ENCODE measurements at places on chromosomes 6 and 20.
A peak's percentile ranks its signal among the peaks of the same experiment; 100 is the strongest.

DNA sequence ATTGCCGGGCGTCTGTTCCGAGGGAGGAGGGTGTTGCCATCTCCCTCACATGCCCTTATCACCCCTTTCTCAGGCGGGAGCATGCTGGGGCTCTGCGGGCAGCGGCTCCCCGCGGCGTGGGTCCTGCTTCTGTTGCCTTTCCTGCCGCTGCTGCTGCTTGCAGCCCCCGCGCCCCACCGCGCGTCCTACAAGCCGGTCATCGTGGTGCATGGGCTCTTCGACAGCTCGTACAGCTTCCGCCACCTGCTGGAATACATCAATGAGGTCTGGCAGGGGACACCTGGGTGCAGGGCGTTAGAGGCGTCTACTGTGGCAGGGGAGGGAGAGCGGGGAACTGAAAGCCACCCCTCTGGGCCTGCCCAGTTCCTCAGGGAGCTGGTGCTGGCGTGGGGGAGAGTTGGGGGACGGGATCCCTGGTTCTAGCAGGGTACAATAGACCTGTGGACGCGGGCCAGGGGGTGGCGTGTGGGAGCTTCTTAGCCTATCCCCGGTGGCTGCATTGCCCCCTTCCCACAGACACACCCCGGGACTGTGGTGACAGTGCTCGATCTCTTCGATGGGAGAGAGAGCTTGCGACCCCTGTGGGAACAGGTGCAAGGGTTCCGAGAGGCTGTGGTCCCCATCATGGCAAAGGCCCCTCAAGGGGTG is 697 bp downstream of the PPT2 start:
- DNase-seq = peak; percentile 48

GRCh38 chr6:163339466-163339865 is 75.1 kb upstream of the QKI start:
- no peak for DNase-seq

DNA sequence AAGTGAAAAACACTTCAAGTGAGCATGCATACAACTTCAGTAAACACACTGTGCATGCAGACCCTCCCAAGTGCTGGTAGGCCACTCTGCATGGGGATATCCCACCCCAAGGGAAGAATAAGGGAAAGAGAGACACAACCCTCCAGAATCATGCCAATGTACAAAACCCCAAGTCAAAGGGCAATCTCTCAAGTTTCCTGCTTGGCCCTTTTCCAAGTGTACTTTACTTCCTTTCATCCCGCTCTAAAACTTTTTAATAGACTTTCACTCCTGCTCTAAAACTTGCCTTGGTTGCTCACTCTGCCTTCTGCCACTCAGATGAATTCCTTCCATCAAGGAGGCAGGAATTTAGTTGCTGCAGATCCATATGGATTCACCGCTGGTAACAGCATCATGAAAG is 205.7 kb upstream of the PROKR2 start:
- no peak for DNase-seq

- DNase-seq = no peak
Observed at GRCh38 chr6:167588181-167588919, 238.4 kb upstream of the AFDN start.

DNA sequence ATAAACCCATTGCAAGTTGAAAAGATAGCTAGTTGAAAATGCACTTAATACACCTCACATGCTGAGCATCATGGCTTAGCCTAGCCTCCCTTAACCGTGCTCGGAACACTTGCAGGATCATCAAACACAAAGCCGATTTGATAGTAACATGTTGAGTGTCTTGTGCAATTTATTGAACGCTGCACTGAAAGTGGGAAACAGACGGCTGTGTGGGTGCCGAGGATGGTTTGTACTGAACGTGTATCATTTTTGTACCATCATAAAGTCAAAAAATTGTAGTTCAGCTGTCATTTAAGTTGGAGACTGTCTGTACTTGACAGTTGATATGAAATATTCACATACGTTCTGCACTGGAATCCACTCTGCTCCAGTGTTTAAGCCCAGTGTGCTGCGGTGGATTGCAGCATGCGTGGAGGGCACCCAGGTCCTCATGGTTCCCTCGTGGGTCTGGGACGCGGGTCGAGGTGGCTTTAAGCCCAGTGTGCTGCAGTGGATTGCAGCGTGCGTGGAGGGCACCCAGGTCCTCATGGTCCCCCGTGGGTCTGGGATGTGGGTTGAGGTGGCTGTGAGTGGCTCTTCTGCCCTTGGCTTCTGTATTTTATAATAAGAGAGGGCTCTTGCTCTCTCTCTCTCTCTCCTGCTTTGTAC is 77.0 kb downstream of the CDH4 start:
- peak; percentile 70 for DNase-seq

DNA sequence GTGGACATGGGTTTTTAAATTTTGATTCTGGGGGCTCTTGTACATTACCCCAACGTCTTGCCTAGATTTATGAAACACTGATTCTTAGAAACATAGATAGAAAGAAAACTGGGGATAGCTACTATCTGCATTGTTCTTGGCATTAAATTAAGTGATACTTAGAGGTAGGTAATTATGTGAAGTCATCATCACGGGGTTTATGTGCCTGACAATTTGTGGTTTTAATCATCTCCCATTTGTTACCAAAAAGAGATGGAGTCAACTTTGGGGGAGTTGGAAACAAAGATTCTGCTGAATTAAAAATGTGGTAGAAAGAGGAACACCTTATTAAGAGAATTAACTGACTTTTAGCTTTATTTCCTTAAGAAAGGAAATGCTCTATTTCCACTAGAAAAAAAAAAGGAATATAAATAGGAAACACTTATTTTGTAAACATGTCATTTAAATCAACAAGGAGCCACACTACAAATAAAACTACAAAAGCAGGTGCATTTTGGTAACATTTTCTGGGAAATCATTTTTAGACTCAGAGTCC is 5.6 kb downstream of the TNFAIP3 start:
- no peak for DNase-seq

GRCh38 chr6:115551527-115551926 is 509.2 kb downstream of the FRK start:
- DNase-seq = no peak

DNA sequence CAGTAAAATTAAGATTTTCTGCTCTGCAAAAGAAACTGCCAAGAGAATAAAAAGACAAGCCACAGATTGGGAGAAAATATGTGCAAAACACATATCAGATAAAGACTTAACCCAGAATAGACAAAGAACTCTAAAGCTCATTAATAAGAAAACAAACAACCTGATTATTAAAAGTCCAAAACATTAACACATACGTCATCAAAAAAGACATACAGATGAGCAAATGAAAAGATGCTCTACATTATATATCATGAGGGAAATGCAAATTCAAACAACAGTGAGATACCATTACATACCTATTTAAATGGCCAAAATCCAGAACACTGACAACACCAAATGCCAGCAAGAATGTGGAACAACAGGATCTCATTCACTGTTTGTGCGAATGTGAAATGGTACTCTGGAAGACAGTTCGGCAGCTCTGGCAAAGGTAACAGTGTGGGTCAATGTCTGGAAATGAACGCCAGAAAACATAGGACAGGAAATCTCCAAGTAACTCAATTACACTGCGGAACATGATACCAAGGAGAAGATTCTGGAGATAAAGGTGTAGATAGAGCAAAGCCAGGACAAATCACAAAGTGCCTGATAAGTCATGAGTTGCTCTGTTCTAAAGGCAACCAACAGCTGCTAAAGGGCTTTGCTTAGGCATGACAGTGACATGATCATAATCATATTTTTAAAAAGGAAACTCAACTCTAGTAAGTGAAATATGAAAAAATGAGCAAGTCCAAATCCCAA is 96.8 kb downstream of the PDE10A start:
- no peak for DNase-seq

GRCh38 chr20:57435498-57436222 is 44.5 kb downstream of the RBM38 start:
- peak; percentile 66 for DNase-seq

DNA sequence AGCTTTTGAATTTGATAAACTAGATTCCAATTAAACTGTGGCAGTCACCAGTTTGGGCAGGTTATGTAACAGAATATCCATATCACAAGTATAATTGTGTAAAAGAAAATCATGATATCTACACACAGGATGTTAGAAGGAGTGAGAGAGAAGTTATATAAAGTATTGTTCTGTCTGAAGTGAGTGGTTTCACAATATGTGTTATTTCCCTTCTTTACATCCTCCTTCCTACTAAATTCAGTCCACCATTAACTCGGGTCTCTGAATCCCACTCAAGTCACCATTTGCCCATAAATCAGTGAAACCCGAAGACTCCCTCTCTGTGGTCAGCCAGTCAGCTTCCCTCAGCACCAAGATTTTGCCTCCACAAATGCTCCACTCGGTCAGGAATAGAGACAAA is 796 bp downstream of the HLA-DQB1 start:
- DNase-seq = no peak

DNA sequence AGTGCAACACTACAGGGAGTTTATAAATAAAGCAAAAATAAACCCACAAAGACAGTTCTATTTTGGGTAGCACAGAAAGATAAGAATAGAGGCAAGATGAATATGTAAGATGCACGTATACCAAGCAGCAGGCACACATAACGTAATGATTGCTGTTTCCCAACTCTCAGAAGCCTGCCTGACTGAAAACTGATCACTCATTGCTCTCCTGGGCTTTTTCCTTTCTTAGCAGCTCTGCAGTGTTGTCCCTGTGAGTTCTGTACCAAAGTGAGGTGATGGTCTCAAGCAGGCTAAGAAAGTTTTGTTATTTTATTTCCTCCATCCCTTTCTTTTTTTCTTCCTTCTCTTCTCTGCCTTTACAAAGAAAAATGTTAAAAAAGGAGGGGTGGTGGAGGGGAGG is 522.0 kb upstream of the MAN1A1 start:
- no peak for DNase-seq

GRCh38 chr20:52895235-52895634 is 76.9 kb upstream of the TSHZ2 start:
- no peak for DNase-seq

DNA sequence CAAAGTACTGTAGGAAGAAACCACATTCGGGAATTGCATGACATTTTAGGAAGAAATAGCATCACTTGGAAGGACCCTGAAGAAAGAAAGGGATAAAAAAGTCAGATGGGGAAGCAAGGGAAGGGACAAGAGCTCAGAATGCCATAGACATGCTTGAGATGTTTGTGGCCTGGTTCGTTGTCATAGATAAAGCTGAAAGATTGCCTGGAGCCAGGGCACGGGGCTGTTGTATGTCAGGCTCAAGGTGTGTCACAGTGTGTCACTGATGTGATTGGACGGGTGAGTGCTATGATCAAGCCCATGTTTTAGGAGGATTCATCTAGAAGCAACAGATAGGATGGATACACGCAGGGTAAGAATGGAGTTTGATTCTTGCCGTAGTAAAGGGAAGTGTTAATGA is 216.2 kb upstream of the SOX4 start:
- no peak for DNase-seq

DNA sequence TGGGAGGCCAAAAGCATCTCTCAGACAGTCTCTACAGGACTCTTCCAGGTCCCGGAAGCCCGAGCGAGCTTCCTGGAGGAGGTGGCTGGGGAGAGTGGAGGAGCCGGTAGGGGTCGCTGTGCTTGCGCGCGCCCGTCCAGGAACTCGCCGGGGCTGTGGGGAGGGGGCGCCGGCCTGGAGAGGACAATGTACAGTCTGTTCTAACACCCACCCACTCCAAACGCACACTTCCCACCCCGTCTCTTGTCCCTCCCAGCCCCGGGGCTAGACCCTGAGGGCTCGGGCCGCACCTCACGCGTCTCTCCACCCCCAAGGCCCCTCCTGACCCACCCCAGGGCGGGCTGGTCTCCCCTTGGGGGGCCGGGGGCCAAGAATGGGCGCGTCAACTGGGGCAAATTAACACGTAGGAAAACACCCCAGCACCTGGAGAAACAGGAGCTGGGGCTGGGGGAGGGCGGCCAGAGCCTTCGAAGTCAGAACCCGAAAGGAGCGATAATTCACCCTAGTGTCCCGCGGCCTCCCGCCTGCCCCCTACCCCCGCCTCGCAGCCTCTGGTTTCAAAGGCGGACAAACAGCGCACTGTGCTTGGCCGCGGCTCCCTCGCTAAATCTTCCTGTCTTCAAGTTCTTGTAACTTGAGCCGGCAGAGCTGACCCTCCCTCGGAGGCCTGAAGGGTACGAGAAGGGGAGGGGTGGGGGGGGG is 103.2 kb upstream of the FOXP4 start:
- DNase-seq = peak; percentile 89

DNA sequence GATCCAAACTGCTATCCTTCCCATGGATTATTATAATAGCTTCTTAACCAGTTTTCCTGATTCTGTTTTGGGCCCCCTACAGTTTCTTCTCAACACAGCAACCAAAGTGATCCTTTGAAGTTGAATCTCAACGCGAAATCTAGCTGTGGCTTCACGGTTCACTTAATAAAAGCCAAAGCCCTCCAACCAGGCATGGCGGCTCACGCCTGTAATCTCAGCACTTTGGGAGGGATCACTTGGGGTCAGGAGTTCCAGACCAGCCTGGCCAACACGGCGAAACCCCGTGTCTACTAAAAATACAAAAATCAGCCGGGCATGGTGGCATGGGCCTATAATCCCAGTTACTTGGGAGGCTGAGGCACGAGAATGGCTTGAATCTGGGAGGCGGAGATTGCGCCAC is 3.3 kb downstream of the RMND1 start:
- DNase-seq = no peak

DNA sequence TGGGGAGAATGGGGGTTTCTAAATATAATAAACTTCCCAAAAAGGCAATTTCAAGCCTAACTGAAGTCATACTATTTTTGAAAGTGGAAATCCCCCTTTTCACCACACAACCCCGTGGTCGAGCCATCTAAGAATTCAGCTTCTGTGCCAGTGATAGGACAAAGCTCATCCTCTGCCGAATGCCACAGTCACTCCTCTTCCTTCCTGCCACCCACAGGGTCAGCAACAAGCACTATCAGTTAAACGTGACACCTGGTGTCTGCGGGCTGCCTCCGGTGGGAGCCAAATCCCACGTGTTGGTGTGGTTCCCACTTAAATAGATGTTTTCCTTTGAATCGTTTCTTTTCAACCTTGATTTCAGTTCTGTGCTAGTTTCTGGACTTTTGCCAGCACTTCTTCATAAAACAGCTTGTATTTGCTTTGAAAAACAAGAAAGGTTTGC is 60.7 kb downstream of the TNFAIP3 start:
- peak; percentile 18 for DNase-seq

DNA sequence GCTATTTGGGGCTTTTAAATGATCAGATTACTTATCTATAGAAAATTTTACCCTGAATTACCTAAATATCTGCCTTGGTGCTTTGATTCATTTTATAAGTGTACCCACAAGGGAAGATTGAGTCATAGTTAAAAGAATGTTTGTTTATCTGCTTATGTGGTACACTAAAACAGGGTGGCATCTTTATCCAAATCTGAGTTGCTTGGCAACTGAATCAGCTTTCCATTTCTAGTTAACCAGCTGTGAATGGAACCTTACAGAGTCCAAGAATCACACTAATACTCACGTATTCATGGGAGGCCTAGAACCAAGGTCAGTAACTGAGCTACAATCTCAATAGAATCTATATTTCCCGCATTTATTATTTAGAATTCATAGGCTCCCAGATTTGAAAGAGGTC is 44.0 kb upstream of the CAP2 start:
- DNase-seq = no peak

DNA sequence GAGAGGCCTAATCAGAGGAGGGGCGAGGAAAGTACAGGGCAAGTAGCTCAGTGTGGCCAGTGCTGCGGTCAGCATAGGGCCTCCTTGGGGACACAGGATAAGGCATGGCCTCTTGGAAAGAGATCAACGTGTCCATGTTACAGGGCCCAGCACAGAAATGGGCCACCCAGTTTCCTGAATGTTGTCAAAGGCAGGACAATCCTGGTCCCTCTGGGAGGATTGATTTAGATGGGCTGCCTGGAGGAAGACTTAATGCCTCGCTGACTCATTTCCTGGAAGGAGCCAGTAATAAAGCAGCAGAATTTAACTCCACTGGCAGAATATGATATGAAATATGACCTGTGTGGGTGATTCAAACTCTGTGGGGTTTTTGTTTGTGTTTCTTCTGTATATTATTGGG is 16.6 kb downstream of the DDO start:
- no peak for DNase-seq

All from right cardiac atrium (tissue), 5 donors.